ENCODE measurements at places on chromosomes 4 and X.

DNA sequence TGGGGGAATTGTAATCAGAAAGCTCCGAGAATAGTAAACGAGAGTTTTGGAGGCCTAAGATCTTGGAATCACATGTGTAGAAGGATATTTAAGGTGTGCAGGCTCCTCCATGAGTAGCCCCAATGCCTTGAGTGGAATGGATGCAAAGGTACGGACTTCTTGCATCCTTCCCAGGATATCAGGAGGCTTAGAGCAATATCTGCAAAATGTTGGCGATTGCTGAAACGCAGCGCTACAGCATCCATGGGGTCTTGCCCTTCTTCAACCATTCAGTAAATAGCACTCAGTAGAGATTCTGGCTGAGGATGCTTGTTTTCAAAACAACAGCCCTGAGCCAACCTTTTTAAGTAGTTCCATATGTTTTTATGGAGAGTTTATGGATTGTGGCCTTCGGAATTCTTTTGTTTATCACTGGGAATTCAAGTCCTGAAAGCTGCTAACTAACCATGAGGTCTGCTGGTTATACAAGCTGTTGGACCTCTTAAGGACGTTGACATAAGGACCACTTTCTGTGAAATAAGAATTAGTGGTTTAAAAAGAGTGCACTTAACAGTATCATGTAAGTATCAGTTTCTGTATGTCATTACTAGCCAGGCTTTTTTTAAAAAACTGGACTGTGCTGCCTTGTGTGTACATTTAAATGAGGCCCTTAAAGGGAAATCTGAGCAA lies 228.8 kb upstream of the PGRMC2 start:
- no peak for DNase-seq

DNA sequence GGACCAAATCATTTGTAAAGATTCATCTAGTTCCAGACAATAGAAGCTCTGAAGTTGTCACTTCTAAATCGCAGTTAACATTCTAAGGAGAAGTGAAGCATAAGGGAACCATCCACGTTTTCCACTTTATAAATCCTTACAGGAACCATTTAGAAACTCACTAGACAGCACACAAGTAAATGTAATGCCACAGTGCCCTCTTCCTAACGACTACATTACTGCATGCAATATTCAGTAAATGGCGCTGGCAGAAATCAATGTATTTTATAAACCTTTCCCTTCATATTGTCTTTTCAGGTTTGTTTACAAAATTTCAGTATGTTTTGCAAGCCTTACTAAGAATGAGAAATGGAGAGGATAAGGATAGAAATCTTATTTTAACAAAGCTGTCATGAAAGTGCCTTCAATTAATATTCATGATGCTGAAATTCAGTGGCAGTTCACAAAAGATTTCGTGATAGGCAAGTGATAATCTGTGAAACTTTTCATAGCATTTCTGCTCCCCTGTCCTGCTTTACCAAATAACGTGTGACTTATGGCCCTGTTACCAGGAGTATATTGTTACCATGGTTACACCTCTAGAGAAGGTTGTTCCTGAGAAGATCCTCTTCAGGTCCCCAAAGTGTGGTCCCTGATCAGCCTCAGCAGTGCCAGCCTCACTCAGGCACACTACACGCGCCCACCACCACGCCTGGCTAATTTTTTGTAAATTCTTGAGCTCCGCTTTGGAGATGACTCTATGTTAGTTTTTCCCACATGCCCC lies 54.2 kb downstream of the TMA16 start:
- no peak for DNase-seq

DNA sequence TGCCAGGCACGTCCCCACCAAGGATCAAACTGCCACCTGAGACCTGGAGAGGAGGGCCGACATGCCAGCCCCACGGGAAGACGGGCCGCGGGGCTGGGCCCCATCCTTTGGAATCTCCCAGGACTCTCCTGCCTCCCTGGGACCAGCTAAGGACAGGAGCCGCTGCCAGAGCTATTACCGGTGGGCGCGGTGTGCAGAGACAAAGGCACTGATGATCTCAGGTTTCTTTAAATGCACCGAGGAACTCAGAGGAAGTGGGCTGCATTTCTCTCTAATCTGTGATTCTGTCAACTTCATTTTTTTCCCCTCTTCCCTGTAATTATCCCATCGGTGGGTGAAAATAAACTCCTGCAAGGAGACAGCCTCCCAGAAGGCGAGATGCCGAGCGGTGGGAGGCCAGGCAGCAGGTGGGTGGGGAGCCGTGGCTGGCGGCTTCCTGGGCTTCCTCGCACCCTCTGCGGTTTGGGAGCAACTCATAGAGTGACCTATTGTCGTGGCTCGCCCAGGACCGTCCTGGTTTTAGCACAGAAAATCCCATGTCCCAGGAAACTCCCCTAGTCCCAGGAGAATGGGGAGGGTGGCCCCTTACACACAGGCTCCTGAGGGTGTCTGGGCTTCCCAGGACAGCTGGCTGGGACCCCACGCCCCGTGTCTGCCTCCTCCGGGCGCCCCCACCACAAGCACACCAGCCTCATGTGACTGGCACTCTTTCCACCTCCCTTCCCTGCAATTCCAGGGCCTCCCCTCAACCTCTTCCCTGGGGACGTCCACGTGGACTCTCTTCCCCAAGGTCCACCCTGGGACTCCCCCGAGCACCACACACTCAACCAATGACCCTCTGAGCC lies 62.3 kb upstream of the ADRA2C start:
- no peak for DNase-seq

GRCh38 chrX:129780441-129781105 lies 824 bp downstream of the SASH3 start:
- no peak for DNase-seq

- peak; percentile 59 for DNase-seq
Observed at GRCh38 chr4:6688879-6689505, 4.7 kb upstream of the S100P start.

- DNase-seq, result no peak
Observed at GRCh38 chrX:151015684-151016083, 32.5 kb downstream of the HMGB3 start.

GRCh38 chr4:25575611-25576010 lies 80.0 kb upstream of the SLC34A2 start:
- DNase-seq, result no peak

DNA sequence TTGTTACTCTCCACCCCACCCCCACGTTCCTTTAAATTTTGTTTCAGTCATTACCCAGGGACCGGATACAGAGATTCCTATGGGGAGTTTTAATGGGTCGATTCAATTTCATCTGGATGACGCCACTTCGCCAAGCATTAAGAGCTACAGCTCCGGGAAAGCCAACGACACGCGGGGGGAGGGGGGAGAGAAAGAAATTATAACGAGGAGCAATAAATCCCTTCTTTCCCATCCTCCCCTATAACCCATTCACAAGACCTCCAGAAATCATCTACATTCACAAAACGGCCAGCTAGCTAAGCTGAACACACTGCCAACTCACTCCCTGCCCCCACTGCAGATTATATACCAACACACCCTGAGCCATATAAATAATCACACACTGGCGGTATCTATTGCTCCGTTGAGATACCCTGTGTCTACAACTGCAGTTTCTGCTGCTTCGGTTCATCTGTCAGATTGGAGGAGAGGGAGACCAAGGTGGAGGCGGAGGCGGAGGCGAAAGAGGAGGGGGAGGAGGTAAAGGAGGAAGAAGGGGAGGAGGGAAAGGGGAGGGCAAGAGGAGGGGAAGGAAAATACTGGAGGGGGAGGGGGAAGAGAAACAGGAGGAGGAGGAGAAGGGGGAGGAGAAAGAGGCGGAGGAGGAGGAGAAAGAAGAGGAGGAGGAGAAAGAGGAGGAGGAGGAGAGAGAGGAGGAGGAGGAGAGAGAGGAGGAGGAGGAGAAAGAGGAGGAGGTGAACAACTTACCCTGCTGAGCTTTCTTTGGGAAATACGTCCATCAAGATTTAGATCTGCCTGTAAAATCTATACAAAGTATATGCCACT lies 113.9 kb upstream of the VAMP7 start:
- DNase-seq, result peak; percentile 19

GRCh38 chr4:4941751-4942150 lies 77.5 kb downstream of the CYTL1 start:
- no peak for DNase-seq

DNA sequence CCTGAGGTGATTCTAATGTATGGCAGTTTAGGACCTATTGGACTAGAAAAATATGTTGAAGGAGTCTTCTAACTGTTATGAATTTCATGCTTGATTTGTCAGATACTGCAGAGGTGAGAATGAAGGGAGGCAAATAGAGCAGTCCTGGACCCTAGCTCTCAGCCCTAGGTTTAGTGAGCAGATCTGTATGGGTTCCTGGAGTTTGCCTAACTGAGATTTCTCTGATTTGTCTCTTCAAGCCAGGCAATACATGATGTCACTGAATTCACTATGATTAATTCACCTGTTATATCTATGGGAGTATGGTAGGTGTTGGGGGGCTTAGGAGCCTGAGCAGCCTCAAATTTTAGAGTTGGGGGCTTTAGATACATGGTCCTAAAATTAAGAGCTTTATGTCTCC lies 2.6 kb downstream of the MND1 start:
- DNase-seq, result no peak
